ENCODE measurements at places on chromosomes 6 and 20. TPM values are rescaled to one million over a fixed set of nuclear protein-coding genes. Genes with fewer than 3 reads are reported as not detected.
A peak's percentile ranks its signal among the peaks of the same experiment; 100 is the strongest.

The C6orf163 gene
- 0.29 TPM for total RNA-seq

- no peak for DNase-seq
These were observed 74.8 kb downstream of the IYD start for GRCh38 chr6:150443621-150444020.

DNA sequence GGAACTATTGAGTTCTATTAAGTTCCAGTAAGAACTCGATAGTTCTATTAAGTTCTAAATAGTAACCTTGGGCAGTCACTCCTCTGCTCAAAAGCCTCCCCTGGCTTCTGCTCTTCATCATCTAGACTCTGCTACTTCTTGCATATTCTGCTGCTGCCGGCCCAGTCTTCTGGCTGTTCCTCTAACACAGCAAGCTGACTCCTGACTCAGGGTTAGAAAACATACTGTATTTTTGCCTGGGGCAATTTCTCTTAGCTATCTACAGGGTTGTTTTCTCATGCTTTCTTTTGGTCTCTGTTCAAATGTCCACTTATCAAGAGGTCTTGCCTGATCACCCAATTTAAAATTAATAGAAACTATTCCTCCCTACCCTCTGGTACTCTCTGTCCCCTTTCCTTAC is 14.6 kb downstream of the SLC25A27 start:
- DNase-seq = no peak

GRCh38 chr20:22825076-22825475 is 210.0 kb upstream of the SSTR4 start:
- no peak for DNase-seq

GRCh38 chr20:36246401-36246800 is 10.1 kb downstream of the AAR2 start:
- DNase-seq = no peak

The MEI4 gene
- not detected for total RNA-seq

DNA sequence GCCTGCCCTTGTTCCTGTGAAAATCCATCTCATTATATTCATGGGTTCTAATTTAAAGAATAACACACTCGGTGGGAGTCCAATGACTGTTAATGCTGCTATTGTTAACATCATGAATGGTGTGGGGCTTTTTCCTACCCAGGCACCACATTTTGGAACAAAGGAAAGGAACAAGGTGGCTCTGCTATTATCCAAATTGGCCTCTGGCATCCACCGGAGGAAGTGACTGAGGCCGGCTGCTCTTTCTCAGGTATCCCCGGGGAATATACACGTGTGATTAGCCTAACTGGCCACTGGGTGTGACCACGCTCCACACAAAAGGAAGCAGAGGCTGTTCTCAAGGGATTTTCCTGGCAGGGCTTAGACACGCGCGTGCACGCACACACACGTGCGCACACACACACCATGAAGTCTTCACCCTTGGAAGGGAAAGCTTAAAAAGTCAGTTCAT is 601.2 kb upstream of the ARID1B start:
- peak; percentile 22 for DNase-seq

GRCh38 chr6:17846762-17847161 is 140.0 kb upstream of the NUP153 start:
- no peak for DNase-seq

DNA sequence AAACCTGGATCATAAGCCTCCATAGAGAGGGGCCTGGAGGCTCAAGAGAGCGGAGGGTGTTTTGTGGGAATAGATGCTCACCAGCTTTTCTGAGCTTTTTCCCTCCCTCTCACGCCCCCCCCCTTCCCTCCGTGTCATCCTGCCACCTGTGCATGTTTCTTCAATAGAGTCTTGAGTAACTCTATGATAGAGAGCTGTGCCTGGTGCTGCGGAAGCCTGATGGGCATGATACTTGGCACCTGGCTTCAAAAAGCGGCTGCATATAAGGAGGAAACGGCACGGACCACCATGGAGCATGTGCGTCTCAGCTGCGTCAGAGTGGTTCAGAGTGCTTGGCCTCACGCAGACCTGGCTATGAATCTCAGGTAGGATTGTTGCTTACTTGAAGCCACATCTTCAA is 198.9 kb downstream of the CDH4 start:
- no peak for DNase-seq

GRCh38 chr6:44833248-44833647 is 445.7 kb downstream of the CDC5L start:
- DNase-seq = no peak

DNA sequence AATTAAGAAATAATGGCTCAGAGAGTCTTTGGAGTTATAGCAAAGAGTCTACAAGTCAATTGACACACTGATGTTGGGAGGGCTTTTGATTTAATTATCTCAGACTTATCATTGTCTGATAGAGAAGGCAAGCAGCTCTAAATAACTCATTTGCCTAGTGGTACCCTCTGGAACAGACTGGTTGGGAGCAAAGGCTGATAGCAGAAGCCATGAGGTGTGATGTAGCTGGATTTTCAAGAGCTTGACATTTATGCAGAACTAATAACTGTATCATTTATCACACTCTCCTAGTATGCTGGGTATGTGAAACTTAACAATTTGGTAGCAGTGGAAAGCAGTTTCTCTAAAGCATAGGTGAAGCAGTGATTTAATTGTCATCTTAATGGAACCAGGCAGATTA is 380.6 kb downstream of the TENT5A start:
- DNase-seq = no peak

The BMP6 gene
- not detected for total RNA-seq

The DPPA5 gene
- not detected for total RNA-seq

The SPATA25 gene
- total RNA-seq = 0.98 TPM

DNA sequence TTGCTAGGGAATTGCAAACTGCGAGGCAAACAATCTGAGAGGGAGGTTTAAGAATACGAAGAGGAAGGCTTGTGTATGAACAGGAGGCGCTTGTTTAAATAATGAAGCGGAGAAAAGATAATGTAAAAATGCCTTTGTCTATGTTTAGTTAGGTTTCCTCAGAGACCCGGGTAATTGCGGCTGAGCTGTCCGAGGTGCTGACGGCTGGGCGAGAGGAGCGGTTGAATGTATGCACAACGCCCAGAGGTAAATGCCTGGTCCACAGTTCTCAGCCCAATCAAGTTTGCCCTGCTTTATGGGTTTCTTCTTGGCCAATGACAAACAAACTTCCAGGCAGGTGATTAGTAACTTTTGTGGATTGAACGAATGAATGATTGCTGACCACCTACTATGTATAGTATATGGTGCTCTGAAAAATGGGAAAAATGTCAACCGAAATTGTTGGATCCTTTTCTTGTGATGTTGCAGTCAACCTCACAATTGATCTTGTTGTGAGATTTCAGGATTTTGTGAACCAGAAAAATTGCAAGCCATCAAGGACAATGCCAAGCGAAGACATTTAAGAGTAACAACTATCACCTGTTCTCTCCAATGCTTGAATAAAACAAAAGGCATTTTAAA is 38.3 kb upstream of the SLC32A1 start:
- DNase-seq = peak; percentile 58

DNA sequence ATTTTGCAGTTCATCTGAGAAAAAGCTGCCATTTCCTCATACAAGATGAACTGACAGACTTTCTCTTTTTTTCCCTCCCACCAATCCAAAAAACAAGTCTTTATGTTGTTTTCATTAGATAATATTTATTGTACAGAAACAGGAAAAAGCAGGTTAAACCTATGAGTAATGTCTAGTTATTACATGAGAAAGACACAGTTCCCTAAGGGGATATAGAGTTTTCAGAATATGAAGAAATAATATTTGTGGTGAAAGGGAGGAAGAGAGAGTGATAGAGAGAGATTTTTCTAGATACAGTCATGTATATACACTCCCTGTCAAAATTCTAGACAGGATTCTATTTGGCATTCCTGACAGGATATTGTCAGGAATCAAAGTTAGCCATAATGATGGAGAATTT is 392.4 kb downstream of the BMP2 start:
- no peak for DNase-seq

The RIPOR3 gene
- total RNA-seq = 10.8 TPM

GRCh38 chr6:37783025-37783855 is 36.3 kb upstream of the ZFAND3 start:
- peak; percentile 56 for DNase-seq

The RFX6 gene
- not detected for total RNA-seq

- no peak for DNase-seq
These were observed 7.6 kb downstream of the HLA-DRB5 start for GRCh38 chr6:32522302-32523047.

The CST2 gene
- total RNA-seq = not detected

The BMP5 gene
- total RNA-seq = not detected

DNA sequence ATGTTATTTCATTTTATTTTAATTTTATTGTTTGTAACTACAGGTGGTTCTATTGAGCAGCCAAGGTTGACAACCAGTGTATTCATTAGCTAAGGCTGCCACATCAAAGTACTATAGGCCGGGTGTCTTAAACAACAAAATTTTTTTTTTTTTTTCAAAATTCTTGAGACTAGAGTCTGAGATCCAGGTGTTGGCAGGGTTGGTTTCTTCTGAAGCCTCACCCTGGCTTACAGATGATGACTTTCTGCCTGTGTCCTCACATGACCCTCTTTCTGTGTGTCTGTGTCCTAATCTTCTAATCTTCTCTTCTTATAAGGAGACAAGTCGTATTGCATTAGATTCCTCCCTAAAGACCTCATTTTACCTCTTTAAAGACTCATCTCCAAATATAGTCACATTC is 208.4 kb downstream of the MANEA start:
- no peak for DNase-seq

The SEL1L2 gene
- total RNA-seq = not detected

DNA sequence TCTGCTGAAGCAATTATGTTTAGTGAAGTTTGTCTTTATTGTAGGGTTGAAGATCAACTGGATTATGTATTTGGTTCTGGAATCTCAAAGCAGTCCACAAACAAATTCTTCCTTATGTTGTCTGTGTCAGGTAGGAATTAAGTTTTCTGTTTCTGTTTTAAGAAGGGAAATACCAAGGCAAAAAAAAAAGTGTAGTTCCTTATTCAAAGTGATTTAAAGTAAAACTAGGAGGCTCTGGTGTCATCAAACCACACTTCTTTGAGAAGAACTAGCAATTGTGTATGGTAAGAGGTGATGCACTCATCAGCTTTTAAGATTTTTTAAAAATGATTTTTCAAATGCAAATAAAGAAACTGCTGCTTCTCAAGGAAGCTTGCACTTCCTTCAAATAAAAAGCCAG is 1.9 kb downstream of the FAM135A start:
- no peak for DNase-seq

- no peak for DNase-seq
These were observed 156.8 kb downstream of the DTNBP1 start for GRCh38 chr6:15506066-15506465.

The TTK gene
- 146 TPM for total RNA-seq

DNA sequence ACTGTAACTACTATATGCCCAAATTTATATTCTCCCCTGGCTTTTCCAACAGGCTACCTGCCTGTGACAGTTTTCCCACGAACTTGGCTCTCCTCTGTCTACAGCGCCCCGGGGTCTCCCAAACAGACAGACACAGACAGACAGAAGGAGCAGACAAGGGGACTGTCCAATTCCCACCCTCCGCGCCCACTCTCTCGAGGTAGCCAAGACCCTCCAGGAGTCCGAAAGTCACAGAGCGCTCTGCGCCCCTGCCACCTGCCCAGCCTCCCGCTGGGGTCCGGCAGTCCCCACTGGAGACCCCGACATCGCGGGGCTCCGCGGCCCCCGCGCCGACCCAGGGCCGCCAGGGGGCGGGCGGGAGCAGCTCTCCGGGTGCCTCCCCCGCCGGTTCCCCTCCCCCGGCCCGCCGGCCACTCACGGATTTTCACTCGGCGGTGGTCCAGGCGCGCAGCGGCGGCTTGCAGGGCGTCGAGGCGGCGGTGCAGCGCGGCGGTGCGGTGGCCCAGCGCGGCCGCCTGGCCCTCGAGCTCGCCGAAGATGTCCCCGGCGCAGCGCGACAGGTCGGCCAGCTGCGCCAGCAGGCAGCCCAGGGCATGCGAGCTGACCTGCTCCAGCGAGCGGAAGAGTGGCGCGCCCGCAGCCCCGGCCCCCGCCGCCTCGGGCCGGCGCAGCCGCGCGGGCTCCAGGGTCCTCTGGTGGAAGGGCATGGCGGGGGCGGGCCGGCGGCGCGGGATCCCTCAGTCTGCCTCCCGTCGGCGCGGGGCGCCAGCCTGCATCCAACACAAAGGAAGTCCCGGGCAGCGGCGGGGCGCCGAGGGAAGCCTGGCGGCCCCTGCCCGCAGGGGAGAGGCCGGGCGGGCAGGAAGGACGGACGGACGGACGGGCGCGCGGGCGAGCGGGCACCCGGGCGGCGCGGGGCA is 81.3 kb upstream of the CCDC28A start:
- DNase-seq = peak; percentile 64

- peak; percentile 18 for DNase-seq
These were observed 23.4 kb upstream of the SCUBE3 start for GRCh38 chr6:35190306-35190705.

- no peak for DNase-seq
These were observed 1.4 kb downstream of the SAMD5 start for GRCh38 chr6:147509891-147510290.

DNA sequence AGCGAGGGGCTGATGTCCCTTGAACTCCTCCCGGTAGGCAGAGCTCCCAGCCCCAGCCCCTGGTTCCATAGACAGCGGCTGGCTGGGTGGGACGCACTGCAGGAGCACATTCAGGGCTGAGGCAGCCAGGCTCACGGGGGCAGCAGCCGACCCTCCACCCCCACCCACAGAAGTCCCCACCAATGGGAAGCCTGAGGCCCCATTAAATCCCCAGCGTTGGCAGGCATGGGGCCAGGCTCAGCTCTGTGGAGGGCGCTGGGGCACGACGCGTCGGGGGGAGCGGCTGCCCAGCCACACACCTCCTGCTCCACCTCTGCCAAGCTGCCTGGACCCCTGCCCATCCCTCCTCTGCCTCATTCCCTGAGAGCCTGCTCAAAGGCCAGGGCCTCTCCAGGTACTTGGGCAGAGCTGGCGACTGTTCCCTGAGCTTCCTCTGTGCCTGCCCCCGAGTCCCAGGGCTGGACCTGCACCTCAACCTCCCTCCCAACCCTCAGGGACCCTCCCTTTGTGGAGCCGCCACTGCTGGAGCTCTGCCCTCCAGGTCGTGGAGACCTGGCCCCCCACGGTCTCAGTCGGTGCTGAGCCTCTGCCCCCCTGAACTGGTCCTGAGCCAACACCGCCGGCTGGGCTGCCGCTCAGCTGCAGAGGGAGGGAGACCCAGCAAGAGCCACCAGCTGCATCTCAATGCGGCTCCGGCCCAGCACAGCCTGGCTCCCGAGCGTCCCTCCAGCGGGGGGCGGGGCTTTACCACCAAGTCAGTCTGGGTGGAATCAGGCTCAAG is 9.1 kb downstream of the CHRNA4 start:
- no peak for DNase-seq

The ENPP3 gene
- 1.9 TPM for total RNA-seq

DNA sequence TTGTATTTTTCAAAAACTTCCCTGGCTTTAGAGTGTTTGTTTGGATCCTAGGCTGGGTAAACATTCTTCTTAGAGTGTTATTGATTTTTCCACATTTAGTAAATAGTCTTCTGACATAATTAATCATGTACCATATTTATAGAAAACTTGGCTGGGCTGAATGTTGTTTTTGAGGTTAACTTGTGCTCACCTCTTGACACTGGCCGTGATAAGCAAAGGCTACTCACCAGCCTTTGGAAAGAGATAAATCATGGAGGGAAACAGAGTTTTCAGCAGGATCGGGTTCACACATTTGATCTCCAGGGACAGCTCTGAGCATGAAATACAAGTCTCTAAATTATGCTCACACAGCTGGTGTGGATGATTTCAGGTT is 6.2 kb upstream of the CD93 start:
- DNase-seq = no peak

The COX4I2 gene
- not detected for total RNA-seq

The PTCHD4 gene
- not detected for total RNA-seq

- no peak for DNase-seq
These were observed 155.9 kb downstream of the NRN1 start for GRCh38 chr6:5850848-5851255.

All from RPMI7951 (cell line).